ENCODE measurements at places on chromosomes 13 and 19. TPM values are rescaled to one million over a fixed set of nuclear protein-coding genes. Genes with fewer than 3 reads are reported as not detected.

- H3K27ac ChIP-seq: no peak overlapping the region
- H3K27me3 ChIP-seq: no peaks in the 10 kb centered on the region
- DNase-seq: no peak
- no peaks in the 10 kb centered on the region for H3K4me1 ChIP-seq
Observed at GRCh38 chr13:34174671-34175145, 356.8 kb downstream of the RFC3 start.

DNA sequence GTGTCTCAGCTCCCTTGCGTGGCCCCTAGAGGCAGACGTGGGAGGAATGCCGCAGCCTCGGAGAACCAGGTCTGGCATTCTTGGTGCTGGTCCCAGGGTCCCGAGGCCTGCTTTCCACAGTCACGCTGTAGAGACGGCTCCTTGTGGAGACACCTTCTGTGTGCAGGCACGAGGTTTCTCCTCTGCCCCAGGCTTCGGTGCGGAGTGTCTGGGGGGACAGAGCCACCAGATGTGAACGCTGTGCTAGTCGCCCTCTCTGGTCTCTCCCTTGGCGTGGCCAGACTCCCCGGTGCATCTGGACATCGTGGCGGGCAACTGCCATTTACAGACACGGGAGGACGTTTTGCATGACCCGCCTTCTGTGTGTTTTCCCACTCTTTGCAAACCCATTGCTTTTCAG, 7.5 kb upstream of the TMEM255B start:
- no peak overlapping the region for H3K4me3 ChIP-seq
- H3K4me1 ChIP-seq: no peaks in the 10 kb centered on the region
- no peak for DNase-seq
- no peaks in the 10 kb centered on the region for H3K36me3 ChIP-seq
- H3K27ac ChIP-seq: no peak overlapping the region
- H3K27me3 ChIP-seq: peaks cover 11% of the 10 kb centered on the region

GRCh38 chr19:50039968-50040367, 14.2 kb downstream of the ZNF473 start:
- H3K4me1 ChIP-seq: peaks cover 12% of the 10 kb centered on the region
- peak overlapping the region; percentile 28 for H3K27ac ChIP-seq
- H3K36me3 ChIP-seq: peaks cover 66% of the 10 kb centered on the region
- H3K4me3 ChIP-seq: no peak overlapping the region
- no peaks in the 10 kb centered on the region for H3K27me3 ChIP-seq

Gene GPR12
- polyA plus RNA-seq: not detected

Gene ZNF763
- 6.6 TPM for polyA plus RNA-seq

DNA sequence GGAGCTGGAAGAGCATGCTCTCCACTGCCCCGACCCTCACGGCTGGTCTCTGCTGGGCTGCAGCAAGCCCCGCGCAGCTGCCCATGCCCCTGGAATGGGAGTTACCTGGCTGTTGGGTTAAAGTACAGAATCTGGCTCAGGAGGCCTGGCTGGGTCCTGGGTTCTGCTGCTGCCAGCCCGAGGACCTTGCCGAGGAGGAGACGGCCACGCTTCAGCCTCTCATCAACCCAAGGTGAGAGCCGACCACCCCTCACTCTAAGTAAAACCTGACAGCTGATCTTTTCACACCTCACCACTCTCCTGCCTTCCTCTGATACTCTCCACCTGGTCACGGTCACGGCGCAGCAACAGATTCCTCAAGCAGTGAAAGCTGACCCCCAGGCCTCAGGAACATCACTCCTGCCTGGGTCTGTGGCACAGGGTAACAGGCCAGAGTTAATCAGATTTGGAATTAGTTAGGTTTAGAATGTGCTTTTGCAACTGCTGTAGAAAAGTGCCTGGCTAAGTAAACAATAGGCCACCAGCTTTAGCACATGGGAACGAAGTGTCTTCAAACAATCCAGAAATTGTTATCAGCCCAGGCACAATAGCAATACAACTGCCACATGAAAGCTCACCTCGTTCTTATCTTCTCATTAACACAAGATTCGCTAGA, 20.5 kb downstream of the RAB20 start:
- H3K4me3 ChIP-seq: no peak overlapping the region
- no peak for DNase-seq
- H3K36me3 ChIP-seq: peaks cover 5% of the 10 kb centered on the region
- no peak overlapping the region for H3K27ac ChIP-seq
- no peaks in the 10 kb centered on the region for H3K27me3 ChIP-seq

GRCh38 chr19:4691373-4691772, 21.2 kb upstream of the MYDGF start:
- H3K4me1 ChIP-seq: no peaks in the 10 kb centered on the region
- no peak overlapping the region for H3K4me3 ChIP-seq
- no peak overlapping the region for H3K27ac ChIP-seq
- DNase-seq: no peak
- no peaks in the 10 kb centered on the region for H3K27me3 ChIP-seq

Gene C19orf85
- not detected for polyA plus RNA-seq

Gene SAFB
- 18.3 TPM for polyA plus RNA-seq

Gene EDNRB
- polyA plus RNA-seq: not detected

- H3K4me3 ChIP-seq: no peak overlapping the region
- H3K27ac ChIP-seq: no peak overlapping the region
- H3K27me3 ChIP-seq: peaks cover 3% of the 10 kb centered on the region
- H3K4me1 ChIP-seq: peaks cover 11% of the 10 kb centered on the region
Observed at GRCh38 chr19:29815231-29815630, 3.4 kb downstream of the CCNE1 start.

Gene MCF2L
- 2.6 TPM for polyA plus RNA-seq

- DNase-seq: no peak
- H3K27ac ChIP-seq: no peak overlapping the region
- peaks cover 6% of the 10 kb centered on the region for H3K36me3 ChIP-seq
Observed at GRCh38 chr13:110687736-110688135, 18.2 kb downstream of the CARS2 start.

Gene SMIM44
- not detected for polyA plus RNA-seq

DNA sequence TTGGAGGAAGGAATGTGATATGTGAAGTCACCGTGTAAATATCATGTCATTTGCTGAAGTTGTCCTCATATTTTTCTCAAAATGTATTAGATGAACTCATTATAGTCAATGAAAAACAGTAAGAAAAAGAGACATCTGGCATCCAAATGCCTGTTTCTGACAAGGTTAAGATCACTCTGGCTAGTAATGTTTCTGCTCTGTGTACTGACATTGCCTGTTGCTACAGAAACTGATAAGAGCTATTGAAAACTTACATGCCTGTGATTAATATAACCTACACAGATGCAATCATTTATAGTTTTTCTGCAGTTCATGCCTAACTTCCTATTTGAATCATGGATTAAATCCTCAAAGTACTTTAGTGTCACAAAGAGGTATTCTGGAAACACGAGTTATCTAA, 249.8 kb downstream of the NBEA start:
- no peak overlapping the region for H3K27ac ChIP-seq
- H3K36me3 ChIP-seq: peaks cover 7% of the 10 kb centered on the region
- H3K4me3 ChIP-seq: no peak overlapping the region
- no peaks in the 10 kb centered on the region for H3K27me3 ChIP-seq
- no peaks in the 10 kb centered on the region for H3K4me1 ChIP-seq

GRCh38 chr13:101452519-101453485, at the start of gene ITGBL1:
ITGBL1 (plus strand) TSS chr13:101452675; CDS start chr13:101452834, 159 bp downstream.
- H3K4me3 ChIP-seq: no peak within 1 kb of the TSS
- DNase-seq: no peak
- no peaks in the 10 kb centered on the region for H3K4me1 ChIP-seq
- H3K36me3 ChIP-seq: no peaks in the 10 kb centered on the region
- no peak within 1 kb of the TSS for H3K27ac ChIP-seq
